Natural killer cell (primary cell): ENCODE measurements at places on chromosomes 16 and 17.

GRCh38 chr16:81462683-81463082 lies 18.1 kb downstream of the CMIP start:
- DNase-seq, result no peak

- DNase-seq, result no peak
Measured at GRCh38 chr17:1989135-1989534, 36.0 kb downstream of the RTN4RL1 start.

- DNase-seq, result no peak
Measured at GRCh38 chr17:46979147-46979863, at the start of gene RPRML. TSS of gene RPRML (minus strand) at chr17:46979253. CDS start at chr17:46979007, 246 bp downstream.

- no peak for DNase-seq
Measured at GRCh38 chr17:81066072-81066471, 31.1 kb downstream of the BAIAP2 start.
